CD4-positive, alpha-beta T cell (primary cell): ENCODE measurements at places on chromosomes 1 and 21.

GRCh38 chr1:100449477-100449876 is 88.5 kb upstream of the GPR88 start:
- peaks cover 70% of the 10 kb centered on the region for H3K4me1 ChIP-seq
- no peaks in the 10 kb centered on the region for H3K27me3 ChIP-seq
- no peak overlapping the region for H3K27ac ChIP-seq
- no peak overlapping the region for H3K4me3 ChIP-seq

DNA sequence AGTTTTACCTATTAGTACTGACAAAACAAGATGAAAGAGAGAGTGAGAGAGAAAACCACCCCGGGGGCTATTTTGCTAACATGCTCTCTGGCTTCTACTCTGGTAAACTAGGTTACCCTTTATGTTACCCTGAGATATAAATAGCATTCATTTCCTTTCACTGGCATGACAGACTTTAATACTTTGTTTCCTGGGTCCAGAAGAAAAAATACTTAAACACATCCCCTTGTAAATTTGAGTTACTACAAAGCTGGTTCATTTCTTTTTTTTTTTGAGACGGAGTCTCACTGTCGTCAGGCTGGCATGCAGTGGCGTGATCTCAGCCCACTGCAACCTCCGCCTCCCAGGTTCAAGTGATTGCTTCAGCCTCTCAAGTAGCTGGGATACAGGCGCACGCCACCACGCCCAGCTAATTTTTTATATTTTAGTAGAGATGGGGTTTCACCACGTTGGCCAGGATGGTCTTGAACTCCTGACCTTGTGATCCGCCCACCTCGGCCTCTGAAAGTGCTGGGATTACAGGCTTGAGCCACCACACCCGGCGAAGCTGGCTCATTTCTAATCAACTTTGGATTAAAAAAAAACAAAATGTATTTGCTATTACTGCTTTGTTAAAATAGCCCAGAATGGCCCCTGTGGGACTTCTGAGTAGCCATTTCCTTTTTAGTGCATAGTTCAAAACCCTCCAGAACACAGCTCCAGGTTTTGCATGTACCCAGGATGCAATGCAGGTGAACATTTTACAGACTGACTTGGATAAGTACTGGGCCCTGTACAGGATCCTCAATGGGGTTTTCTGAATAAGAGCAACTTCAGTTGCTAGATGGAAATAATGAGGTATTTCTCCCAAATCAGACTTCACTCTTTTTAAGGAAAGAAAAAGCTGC is 20.6 kb downstream of the INPP5B start:
- no peaks in the 10 kb centered on the region for H3K27me3 ChIP-seq
- no peak overlapping the region for H3K27ac ChIP-seq
- peaks cover 45% of the 10 kb centered on the region for H3K4me1 ChIP-seq
- DNase-seq = no peak

DNA sequence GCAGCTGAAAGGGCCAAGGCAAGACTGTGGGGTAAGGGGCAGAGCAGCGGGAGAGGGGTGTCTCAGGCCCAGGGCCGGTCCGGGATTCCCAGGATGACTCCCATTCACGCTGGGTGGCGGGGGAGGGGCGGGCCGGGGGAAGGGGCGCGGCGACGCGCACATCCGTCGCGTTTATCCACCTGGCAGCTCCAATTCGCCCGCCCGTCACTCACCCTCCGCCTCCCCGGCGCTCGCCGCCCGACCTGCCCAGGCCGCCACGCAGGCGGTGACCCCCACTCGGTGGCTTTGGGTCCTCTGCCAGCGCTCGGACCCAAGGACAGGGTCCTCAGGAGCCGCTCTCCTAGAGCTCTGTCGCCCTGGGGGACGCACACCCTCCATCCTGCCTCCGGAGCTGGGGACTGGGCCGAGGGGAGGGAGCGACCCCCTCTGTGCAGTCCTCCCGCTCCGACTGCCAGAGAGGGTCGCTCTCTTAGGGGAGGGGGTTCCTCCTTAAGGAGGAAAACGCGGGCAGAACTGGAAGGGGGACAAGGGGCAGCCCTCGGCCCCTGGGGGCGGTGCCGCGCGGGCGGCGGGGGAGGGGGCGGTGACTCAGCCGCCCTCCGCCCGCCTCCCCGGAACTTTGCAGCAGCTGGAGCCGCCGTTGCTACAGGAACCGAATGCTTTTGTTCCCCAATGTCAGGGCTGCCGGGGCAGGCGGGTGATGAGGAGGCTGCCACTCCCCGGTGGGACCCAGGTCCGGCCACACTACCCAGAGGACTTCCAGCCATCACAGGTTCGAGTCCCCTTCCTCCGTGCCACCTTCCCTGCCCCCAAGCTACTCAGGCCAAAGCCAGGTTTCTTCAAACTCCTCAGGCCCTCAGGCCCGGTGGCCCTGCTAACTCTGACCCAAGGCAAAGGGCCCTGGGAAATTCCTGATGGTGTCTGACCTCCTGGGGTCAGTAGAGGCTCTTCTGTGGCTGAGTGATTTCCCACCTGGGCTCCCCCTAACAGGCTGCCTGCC is 3.4 kb downstream of the ADGRB2 start:
- H3K4me1 ChIP-seq = peaks cover 46% of the 10 kb centered on the region
- no peaks in the 10 kb centered on the region for H3K36me3 ChIP-seq
- no peak overlapping the region for H3K27ac ChIP-seq
- H3K4me3 ChIP-seq = peak overlapping the region; percentile 69

GRCh38 chr1:176576670-176577069 is 113.7 kb downstream of the PAPPA2 start:
- H3K27me3 ChIP-seq = no peaks in the 10 kb centered on the region
- H3K27ac ChIP-seq = no peak overlapping the region
- no peaks in the 10 kb centered on the region for H3K36me3 ChIP-seq
- no peaks in the 10 kb centered on the region for H3K4me1 ChIP-seq
- DNase-seq = no peak

- H3K4me3 ChIP-seq = no peak overlapping the region
- no peaks in the 10 kb centered on the region for H3K36me3 ChIP-seq
- no peak overlapping the region for H3K27ac ChIP-seq
- peaks cover 9% of the 10 kb centered on the region for H3K27me3 ChIP-seq
- DNase-seq = no peak
- H3K4me1 ChIP-seq = no peaks in the 10 kb centered on the region
These were observed 229.3 kb downstream of the PRDM2 start for GRCh38 chr1:13929313-13929712.

DNA sequence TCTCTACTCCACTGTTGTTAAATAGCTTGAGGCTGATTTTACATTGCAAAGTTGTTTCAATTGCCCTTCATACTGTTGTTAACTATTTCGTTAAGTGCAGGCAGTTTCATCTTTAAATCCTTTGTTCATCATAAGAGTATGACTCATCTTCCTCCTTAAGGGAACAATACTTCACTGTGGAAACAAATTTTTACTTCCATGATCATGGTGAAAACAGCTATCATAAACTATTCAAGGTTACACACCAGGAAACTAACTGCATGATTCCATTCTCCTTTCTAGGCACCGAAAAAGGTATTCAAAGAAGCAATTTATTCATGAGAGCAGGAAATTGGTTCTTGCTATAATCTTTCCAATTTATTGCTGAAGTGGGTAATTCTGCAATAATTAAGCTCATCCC is 593.2 kb downstream of the LRRIQ3 start:
- H3K4me3 ChIP-seq = no peak overlapping the region
- no peak overlapping the region for H3K27ac ChIP-seq
- H3K36me3 ChIP-seq = no peaks in the 10 kb centered on the region
- DNase-seq = no peak
- no peaks in the 10 kb centered on the region for H3K4me1 ChIP-seq

GRCh38 chr21:18663663-18664062 is 260.1 kb upstream of the TMPRSS15 start:
- no peaks in the 10 kb centered on the region for H3K36me3 ChIP-seq
- DNase-seq = no peak
- H3K4me3 ChIP-seq = no peak overlapping the region
- no peaks in the 10 kb centered on the region for H3K27me3 ChIP-seq

- H3K27ac ChIP-seq = no peak overlapping the region
- H3K4me3 ChIP-seq = no peak overlapping the region
- H3K27me3 ChIP-seq = no peaks in the 10 kb centered on the region
- no peaks in the 10 kb centered on the region for H3K36me3 ChIP-seq
- DNase-seq = no peak
- no peaks in the 10 kb centered on the region for H3K4me1 ChIP-seq
These were observed 37.0 kb upstream of the ADGRL4 start for GRCh38 chr1:79043506-79043905.

GRCh38 chr1:43509007-43509739 is 21.5 kb upstream of the PTPRF start:
- no peaks in the 10 kb centered on the region for H3K4me1 ChIP-seq
- H3K27me3 ChIP-seq = no peaks in the 10 kb centered on the region
- H3K4me3 ChIP-seq = no peak overlapping the region
- H3K27ac ChIP-seq = no peak overlapping the region
- H3K36me3 ChIP-seq = no peaks in the 10 kb centered on the region
- DNase-seq = no peak

- no peak for DNase-seq
- no peaks in the 10 kb centered on the region for H3K4me1 ChIP-seq
- no peak overlapping the region for H3K4me3 ChIP-seq
- H3K27me3 ChIP-seq = no peaks in the 10 kb centered on the region
These were observed 180.0 kb upstream of the NEGR1 start for GRCh38 chr1:72462186-72462905.

GRCh38 chr1:64572222-64572900 is 102.4 kb downstream of the CACHD1 start:
- no peaks in the 10 kb centered on the region for H3K36me3 ChIP-seq
- H3K4me3 ChIP-seq = no peak overlapping the region
- no peaks in the 10 kb centered on the region for H3K4me1 ChIP-seq
- H3K27ac ChIP-seq = no peak overlapping the region
- no peaks in the 10 kb centered on the region for H3K27me3 ChIP-seq
- DNase-seq = no peak

GRCh38 chr1:79874289-79874688 is 867.8 kb upstream of the ADGRL4 start:
- H3K27me3 ChIP-seq = no peaks in the 10 kb centered on the region
- no peaks in the 10 kb centered on the region for H3K36me3 ChIP-seq
- DNase-seq = no peak
- H3K4me1 ChIP-seq = no peaks in the 10 kb centered on the region
- no peak overlapping the region for H3K4me3 ChIP-seq

- no peaks in the 10 kb centered on the region for H3K4me1 ChIP-seq
- H3K4me3 ChIP-seq = no peak overlapping the region
- no peak for DNase-seq
- no peak overlapping the region for H3K27ac ChIP-seq
- H3K36me3 ChIP-seq = no peaks in the 10 kb centered on the region
These were observed 2.1 kb downstream of the ERG start for GRCh38 chr21:38496224-38496623.

DNA sequence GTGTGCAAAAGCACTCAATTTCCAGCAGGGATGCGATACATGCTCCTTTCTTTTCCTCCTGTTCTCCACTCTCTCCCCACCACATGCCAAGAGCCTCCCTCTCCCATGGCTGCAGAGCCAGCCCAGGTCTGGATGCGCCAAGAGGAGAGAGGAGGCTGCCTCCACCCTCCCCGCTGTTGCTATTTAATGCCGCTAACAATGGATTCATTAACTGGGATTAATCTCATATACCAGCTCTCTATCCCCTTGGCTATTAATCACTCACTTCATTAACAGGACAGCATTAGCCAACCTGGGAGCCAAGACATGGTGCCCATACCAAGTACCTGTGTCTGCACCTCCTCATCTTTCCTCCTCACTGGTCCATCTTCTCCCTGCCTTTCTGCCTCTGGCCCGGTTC is 49.1 kb upstream of the SCMH1 start:
- no peak overlapping the region for H3K4me3 ChIP-seq
- H3K36me3 ChIP-seq = no peaks in the 10 kb centered on the region
- no peaks in the 10 kb centered on the region for H3K4me1 ChIP-seq
- H3K27me3 ChIP-seq = peaks cover 14% of the 10 kb centered on the region
- H3K27ac ChIP-seq = no peak overlapping the region
- DNase-seq = no peak

- H3K36me3 ChIP-seq = no peaks in the 10 kb centered on the region
- H3K4me3 ChIP-seq = no peak overlapping the region
- DNase-seq = no peak
- peaks cover 3% of the 10 kb centered on the region for H3K27me3 ChIP-seq
- no peak overlapping the region for H3K27ac ChIP-seq
These were observed 30.0 kb upstream of the S100A7 start for GRCh38 chr1:153490272-153491051.

- H3K36me3 ChIP-seq = no peaks in the 10 kb centered on the region
- no peaks in the 10 kb centered on the region for H3K27me3 ChIP-seq
- no peaks in the 10 kb centered on the region for H3K4me1 ChIP-seq
- no peak for DNase-seq
These were observed 226.4 kb downstream of the S1PR1 start for GRCh38 chr1:101463195-101463594.

- H3K4me1 ChIP-seq = peaks cover 4% of the 10 kb centered on the region
- no peak overlapping the region for H3K4me3 ChIP-seq
- H3K27ac ChIP-seq = no peak overlapping the region
- H3K27me3 ChIP-seq = peaks cover 23% of the 10 kb centered on the region
These were observed 35.7 kb downstream of the WNT3A start for GRCh38 chr1:228042508-228042907.

DNA sequence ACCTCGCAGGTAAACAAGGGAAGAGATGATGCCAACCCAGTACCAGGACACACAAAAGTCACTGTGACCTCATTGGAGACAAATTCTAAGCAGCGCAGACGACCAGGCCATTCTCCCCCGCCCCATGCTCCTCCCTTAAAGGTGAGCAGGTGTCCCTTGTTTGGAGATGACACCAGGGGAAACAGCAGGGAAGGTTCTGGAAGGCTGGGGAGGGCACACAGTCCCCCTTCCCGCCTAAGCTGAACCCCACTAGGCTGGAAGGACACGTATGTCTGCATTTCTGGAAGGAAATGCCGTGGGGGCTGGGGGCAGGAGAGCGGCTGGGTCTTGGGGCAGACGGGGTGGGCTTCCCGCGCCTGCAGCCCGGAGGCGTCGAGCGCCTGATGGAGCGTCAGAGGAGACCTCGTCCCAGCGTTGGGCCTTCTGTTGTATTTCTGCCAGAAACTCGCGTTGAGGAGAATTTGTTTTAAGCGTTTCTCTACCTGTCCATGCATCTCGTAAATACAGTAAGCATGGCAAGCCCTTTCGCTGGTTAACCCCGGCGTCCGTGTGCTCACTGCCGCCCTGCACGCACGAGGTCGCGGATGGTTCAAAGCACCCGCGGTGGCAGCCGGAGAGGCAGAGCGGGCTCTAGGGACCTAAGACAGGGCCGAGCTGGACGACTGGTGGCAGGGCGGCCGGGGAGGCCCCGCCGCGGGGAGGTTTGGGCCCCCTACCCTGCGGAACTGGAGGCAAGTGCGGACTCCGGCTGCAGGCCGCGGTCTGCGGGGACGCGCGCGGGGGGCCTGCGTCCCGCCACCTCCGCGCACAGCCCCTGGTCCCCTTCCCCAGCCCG is 1.2 kb upstream of the LHX4 start:
- peaks cover 48% of the 10 kb centered on the region for H3K4me1 ChIP-seq
- no peak overlapping the region for H3K27ac ChIP-seq
- peak overlapping the region; percentile 53 for H3K4me3 ChIP-seq
- H3K27me3 ChIP-seq = peaks cover 80% of the 10 kb centered on the region

GRCh38 chr1:25430967-25431881 is 527 bp downstream of the MACO1 start:
- H3K4me1 ChIP-seq = peaks cover 9% of the 10 kb centered on the region
- peak overlapping the region; percentile 83 for H3K4me3 ChIP-seq
- no peak for DNase-seq
- H3K27ac ChIP-seq = peak overlapping the region; percentile 96
- no peaks in the 10 kb centered on the region for H3K27me3 ChIP-seq

- no peaks in the 10 kb centered on the region for H3K36me3 ChIP-seq
- H3K4me1 ChIP-seq = no peaks in the 10 kb centered on the region
- no peak overlapping the region for H3K4me3 ChIP-seq
- H3K27me3 ChIP-seq = no peaks in the 10 kb centered on the region
- DNase-seq = no peak
- H3K27ac ChIP-seq = no peak overlapping the region
These were observed 271.6 kb downstream of the LMO4 start for GRCh38 chr1:87600055-87600850.

- H3K4me3 ChIP-seq = no peak overlapping the region
- no peak for DNase-seq
- no peaks in the 10 kb centered on the region for H3K27me3 ChIP-seq
- no peak overlapping the region for H3K27ac ChIP-seq
- H3K4me1 ChIP-seq = no peaks in the 10 kb centered on the region
These were observed 59.0 kb upstream of the IGSF5 start for GRCh38 chr21:39685991-39686390.
